Activated CD8-positive, alpha-beta memory T cell treated with anti-CD3 and anti-CD28 coated beads for 36 hours (primary cell): ENCODE measurements at places on chromosomes 4 and X. TPM values are rescaled to one million over a fixed set of nuclear protein-coding genes. Genes with fewer than 3 reads are reported as not detected.

The CLIC2 gene
- total RNA-seq = 0.27 TPM

The MSMO1 gene
- 40.7 TPM for total RNA-seq

The NMU gene
- total RNA-seq = not detected

The ADGRA3 gene
- total RNA-seq = 2.8 TPM

The PHEX gene
- total RNA-seq = 32.6 TPM

The CD38 gene
- total RNA-seq = 26.3 TPM

The ARHGEF38 gene
- not detected for total RNA-seq

The TMPRSS11A gene
- not detected for total RNA-seq

The DKC1 gene
- 203 TPM for total RNA-seq
